CD4-positive, alpha-beta T cell treated with Interleukin-10 for 1 hour (primary cell): ENCODE measurements at places on chromosomes 4 and X.

GRCh38 chrX:28205905-28206304 is 224.7 kb upstream of the DCAF8L1 start:
- DNase-seq, result no peak

GRCh38 chrX:134604701-134605311 is 53.5 kb downstream of the PLAC1 start:
- DNase-seq, result no peak

- DNase-seq, result no peak
These were observed 34.7 kb downstream of the SORCS2 start for GRCh38 chr4:7227008-7227407.

DNA sequence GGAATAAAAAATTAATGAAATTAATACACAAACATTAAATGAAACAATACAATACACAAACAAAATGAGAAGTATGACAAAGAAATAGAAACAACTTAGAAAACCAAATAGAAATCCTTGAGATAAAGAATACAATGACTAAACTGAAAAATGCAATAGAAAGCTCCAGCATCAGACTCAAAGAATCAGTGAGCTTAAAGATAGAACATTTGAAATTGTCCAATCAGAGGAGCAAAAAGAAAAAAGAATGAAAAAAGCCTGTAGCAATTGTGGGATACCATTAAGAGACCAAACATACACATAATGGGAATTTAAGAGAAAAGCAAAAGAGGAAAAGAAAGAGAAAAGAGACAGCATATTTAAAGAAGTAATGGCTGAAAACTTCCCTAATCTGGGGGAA is 25.7 kb downstream of the EMCN start:
- DNase-seq, result no peak

DNA sequence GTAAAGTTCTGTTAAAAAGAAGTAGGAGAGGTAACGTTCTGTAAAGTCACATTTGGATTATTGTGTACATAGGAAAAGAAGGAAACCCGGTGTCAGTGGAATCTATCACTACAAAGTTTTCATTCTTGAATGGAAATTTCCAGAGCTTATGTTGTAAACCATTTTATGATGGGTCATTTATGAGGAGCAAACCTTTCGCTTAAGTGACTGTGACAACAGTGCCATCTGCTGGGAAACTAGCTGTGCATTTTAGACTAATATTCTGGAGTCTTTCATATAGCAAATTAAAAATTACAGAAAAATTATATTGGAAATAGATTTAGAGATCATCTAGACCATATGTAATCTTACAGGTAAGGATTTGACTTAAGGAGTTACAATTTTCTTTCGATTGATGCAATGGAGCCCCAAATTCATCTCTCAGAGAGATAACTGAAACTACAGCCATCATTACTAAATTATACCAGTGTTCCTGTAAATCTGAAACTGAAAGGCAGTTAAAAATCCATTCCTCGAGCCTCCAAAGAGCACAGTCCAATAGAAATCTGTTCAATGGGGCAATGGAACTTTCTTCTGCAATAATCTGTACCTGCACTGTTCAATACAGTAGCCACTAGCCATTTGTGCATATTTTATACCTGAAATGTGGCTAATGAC is 26.9 kb downstream of the ASB9 start:
- peak; percentile 55 for DNase-seq

GRCh38 chr4:147076179-147076578 is 130.5 kb upstream of the TTC29 start:
- DNase-seq, result no peak

DNA sequence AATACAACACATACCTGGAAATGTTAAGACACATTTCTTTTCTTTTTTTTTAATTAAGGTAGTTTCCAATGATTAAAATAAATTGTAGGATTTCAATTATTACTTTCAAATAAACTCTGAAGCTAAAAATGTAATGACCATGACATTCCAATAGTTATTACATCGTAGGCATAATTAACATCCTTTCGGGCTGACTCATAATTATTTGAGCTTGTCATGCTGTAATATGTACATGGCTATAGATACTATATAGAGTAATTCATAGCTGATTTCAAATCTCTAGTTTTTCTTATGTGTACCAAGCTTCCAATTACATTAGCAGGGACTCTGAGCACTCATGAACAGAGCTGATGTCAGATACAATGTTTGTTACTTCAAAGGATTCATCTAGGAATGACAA is 125.7 kb upstream of the GABRG1 start:
- no peak for DNase-seq

GRCh38 chrX:124641737-124642491 is 295.6 kb downstream of the SH2D1A start:
- DNase-seq, result peak; percentile 16

GRCh38 chr4:77308843-77309242 is 151.8 kb downstream of the CCNG2 start:
- peak; percentile 2 for DNase-seq

DNA sequence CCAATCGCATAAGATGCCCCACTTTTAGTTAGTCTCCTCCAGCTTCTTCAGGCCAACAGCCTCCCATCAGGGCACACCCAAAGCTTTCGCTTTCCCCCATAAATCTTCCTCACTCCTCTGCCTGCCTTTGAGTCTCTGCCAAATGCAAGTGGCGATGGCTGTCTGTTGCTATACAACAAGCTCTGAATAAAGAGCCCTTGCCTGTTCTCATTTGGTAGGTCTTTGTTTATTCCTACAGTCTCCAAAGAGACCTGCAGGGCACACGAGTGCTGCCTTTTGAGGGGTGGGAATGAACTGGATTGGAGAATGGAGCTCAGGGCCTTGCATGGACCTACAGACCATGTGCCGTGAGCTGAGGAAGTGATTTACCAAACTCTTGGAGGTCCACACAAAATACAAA is 52.2 kb upstream of the SOD3 start:
- DNase-seq, result no peak

DNA sequence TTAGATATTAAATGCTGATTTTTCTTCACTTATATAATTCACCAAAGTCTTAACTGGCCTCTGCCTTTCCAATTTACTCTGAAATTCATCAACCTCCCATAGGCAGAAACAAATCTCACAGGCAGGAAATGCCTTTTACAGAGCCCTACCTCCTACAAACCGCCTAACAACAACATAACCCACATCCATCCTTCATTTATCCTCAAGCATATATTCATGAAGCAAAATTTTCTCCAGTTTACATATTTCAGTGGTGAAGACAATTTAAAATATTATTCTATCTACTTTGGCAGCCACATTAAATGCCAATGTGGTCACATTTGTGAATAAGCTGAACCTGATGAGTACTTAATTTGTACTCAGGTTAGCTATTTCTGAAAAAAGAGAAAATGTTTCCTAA is 30.3 kb downstream of the SEPSECS start:
- DNase-seq, result no peak

- DNase-seq, result no peak
These were observed 50.0 kb upstream of the FAM9C start for GRCh38 chrX:13094374-13094773.

DNA sequence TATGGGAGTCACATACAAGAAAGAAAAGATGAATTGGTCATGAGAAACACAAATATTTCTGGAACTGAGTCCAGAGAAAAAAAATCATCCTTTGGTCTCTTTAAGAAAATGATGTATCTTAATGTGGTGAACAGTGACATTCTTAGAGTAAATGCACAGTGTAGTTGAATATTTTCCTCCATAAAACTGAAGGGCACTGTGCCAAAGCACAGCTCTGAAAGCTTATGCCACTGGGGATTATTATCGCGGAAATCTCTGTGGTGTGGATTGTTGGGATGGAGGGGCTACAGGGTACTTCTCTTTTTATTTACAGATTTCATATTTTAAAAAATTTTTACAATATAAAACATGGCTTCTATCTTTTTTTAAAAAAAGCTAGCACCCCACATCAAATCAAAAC is 908.1 kb downstream of the CCSER1 start:
- DNase-seq, result no peak
